ENCODE measurements at places on chromosomes 3 and 15.

DNA sequence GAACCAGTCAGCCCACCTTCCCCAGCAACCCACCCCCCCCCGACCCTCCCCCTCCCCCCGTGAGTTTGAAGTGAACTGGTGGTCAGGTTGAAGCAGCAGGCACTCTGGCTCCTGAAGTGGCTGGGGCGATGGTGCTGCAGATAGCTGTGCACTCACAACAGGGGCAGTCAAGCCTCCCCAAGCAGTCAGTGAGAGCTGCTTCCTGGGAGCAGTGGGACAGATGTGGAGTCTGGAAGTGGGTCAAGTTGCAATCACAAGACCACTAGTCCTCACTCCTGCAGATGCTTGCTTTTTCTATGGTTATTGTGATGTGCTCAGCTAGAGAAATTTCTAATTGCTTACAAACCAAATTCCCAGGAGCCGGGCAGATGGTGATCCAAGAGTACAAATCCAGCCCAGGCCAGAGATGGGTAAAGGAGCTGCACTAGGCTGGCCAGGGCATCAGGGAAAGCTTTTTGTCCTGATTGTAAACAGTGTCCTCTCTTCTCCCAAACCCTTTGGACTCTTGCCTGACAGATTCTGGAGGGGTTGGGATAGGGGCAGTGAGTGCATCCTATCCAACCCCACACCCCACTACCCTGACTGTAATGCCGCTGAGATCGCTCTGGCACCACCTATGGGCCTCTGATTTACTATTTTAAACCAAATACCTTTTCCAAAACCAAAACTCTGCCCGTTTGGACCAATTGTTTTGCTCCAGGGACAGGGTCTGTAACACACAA lies 9.8 kb upstream of the CLPX start:
- no peak for DNase-seq

- DNase-seq, result no peak
Observed at GRCh38 chr15:81388436-81388770, 14.4 kb upstream of the TMC3 start.

- no peak for DNase-seq
Observed at GRCh38 chr3:149234671-149235245, 13.1 kb upstream of the CP start.

DNA sequence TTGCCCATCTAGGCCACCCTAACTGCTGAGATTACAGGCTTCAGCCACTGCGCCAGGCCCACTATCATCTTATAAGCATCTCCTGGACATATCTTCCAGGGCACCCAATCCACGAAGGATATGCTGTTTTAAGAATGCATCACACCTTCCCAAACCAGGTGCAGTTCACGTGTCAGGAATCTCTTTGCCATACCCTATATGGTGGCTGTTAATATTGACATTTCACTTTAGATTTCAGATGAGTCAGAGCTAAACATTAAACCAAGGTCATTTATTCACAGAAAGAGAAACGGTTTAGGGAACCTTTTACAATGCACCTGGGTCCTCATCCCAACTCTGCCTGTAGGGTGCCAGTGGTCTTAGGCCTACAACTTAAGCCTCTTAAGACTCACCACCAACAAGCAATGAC lies 85.7 kb downstream of the TBL1XR1 start:
- DNase-seq, result no peak

DNA sequence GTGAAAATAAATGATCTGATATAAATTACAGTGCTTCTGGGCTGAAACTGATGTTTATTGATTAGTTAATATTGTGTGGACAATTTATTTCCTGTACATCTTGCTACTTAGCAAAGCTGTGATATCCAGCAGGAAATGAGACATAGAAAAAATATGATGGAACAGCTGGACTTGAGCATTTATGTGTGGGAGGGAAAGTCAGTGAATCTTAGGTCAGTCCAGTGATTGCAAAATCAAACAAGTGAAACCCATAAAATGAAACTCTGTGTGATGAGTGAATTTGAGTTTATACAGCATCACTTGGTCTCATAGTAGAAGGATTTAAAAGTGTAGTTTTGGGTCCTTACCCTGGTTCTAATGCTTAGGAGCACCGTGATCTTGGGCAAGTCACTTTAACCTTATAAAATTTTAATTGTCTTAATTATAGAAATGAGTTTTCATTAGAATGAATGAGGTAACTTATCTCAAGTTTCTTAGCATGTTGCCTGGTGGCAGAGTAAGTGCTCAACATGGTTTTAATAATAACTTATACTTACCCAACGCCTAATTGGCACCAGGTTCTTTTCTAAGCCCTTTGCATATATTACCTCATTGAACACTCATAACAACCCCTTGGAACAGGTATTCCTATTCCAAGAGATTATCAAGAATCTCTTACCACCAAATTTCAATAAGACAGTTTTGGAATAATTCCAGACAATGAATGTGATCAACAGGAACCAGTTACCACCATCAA lies 194.6 kb downstream of the ADAMTSL3 start:
- peak; percentile 7 for DNase-seq

GRCh38 chr3:185363662-185364203 lies 797 bp downstream of the MAP3K13 start:
- DNase-seq, result no peak

DNA sequence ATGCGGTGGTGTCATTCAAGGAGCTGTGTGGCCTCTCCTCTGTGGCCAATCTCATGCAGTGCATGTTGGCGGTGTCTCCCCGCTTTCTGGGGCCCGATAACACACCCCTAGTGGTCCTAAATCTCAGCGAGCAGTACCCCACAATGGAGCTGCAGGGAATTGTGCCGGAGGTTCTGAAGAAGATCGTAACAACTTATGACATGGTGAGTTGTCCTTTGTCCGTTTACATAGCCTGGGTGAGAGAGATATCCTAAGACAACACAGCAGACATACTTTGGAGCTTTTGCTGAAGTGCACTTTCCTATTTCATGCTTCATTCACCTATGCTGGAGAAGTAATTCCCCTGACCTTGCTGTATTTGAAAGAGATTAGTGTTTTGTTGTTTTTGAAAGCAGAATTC lies 130.0 kb downstream of the PLCL2 start:
- DNase-seq, result no peak

DNA sequence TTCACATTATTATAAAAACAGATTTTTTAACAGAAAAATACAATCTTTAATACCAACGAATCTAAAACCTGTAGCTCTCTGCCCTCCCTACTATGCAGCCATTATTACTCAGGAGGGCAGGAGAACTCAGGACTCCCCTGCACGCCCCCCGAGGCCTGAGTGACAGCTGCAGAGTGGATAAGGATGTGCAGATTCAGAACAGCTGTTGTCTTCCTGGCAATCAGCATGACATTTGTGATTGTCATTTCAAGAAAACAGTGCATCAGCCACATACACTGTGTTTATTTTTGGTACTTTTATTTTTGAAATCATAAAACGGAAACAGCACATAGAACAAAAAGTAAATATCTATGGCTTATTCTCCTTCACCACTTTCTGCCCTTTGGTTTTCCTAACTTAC lies 450.8 kb downstream of the OCA2 start:
- DNase-seq, result no peak

GRCh38 chr3:114290911-114291901 lies 2.6 kb upstream of the TIGIT start:
- DNase-seq, result peak; percentile 68

DNA sequence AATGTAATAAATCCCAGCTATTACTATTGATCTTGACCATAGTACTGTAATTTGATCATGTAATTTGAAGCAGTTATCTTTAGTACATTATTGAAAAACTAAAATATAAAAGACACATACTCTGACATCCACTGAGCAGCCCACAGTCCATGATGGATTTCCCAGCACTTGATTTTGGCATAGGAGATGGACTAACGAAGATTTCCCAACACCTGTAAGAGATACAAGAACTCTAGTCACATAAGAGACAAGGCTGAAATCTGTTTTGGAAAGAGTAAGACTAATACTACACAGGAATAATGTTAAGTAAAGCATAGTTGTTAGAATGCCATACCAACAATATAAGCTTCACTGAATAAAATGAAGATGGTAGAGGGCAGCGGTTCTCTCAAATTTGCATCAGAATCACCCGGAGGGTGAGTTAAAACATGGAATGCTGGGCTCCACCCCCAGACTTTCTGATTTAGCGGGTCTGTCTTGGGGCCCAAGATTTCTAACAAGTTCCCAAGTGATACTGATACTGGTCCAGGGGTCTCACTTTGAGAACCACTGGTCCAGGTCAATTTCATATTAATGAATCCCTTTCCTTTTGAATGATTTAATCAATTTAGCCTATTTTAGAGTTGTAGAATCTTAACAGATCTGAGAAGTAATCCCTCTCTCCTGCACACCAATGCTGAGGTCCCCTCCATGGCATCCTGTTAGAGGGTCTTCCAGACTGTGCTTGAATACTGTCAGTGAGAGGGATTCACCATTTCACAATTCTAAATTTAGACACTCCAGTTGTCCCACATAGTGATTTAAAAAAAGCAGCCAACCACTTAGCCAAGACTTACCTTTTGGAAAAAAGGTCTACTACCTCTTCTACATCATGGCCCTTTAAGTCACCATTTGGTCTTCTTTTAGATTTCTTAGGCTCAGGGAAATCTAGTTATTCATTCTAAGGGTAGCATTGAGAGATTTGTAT lies 11.5 kb downstream of the RABL3 start:
- DNase-seq, result no peak

DNA sequence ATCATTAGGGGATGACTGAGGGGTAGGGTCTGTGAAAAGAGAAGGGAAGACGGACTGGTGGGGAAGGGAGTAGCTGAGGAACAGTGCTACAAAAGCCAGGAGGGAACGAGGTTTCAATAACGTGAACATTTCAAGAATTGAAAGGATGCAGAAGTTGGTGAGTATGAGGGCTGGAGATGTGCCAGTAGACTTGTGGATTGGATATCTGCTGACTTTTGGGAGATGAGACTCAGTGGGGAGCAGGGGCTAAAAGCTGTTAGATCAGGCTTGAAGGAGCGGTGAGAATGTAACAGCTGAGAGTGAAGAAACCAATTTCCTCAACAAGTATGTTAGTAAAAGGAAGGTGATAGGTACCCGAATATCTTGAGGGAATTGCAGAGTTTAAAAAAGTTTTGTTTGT lies 65.2 kb downstream of the GTPBP8 start:
- no peak for DNase-seq

DNA sequence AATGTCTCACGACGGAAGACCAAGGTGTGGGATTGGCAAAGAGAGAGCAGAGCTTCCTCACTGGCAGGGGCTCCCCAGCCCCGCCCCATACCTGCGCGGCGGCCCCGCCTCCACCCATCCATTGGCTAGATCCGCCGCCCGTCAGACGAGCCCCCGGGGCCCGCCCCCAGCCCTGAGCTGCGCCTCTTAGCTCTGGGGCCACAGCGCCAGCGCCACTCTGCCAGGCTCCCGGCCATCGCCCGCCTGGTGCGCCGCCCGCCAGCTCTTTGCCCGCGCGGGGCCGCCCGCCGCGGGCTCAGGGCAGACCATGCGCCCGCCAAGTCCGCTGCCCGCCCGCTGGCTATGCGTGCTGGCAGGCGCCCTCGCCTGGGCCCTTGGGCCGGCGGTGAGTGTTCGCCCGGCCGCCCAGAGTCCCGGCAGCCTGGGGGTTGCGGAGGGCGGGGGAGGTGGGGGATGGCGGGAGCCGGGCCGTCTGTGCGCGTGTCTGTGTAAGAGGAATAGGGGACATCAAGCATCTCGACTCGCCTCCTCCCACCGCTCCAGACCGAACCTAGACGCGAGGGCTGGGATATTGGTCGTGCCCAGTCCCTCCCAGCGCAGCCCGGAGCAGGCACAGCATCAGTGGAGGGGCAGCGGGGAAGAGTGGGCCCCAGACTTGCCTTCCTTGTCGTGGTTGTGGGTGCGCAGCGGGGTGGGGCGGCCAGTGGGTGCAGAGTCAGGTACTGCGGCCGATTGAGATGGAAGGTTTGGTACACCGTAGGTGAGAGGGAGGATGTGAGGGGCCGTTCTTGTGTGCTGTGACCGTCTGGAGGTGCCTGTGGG lies at the start of gene VIPR1:
Gene VIPR1 (plus strand): TSS at position 215 of the 822 bp plus-strand sequence. CDS start 93 bp downstream, at position 308.
- DNase-seq, result no peak

- peak; percentile 60 for DNase-seq
Observed at GRCh38 chr15:61621146-61621545, 392.0 kb upstream of the RORA start.

GRCh38 chr3:146968204-146968651 lies 363.1 kb upstream of the PLSCR5 start:
- DNase-seq, result no peak

DNA sequence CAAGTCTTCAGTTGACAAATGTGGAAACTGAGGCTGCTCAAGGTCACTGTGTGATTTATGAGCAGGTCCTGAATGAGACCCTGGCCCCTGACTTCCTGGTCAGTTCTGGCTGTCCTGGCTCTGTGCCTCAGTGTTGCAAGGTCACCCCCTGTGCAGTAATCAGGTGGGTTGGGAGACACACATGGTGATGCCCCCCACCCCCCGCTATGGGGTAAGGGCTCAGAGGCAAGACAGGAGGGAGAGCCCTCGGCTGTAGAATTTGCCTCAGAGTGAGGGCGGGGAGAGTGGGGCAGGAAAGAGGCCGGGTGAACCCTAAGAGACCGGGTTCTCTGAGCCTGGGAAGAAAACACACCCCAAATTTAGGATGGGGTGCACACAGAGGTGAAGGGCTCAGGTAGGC lies 98.5 kb downstream of the MEGF11 start:
- DNase-seq, result no peak
